Large intestine (tissue), 12 donors: ENCODE measurements at places on chromosomes 3 and 15.

DNA sequence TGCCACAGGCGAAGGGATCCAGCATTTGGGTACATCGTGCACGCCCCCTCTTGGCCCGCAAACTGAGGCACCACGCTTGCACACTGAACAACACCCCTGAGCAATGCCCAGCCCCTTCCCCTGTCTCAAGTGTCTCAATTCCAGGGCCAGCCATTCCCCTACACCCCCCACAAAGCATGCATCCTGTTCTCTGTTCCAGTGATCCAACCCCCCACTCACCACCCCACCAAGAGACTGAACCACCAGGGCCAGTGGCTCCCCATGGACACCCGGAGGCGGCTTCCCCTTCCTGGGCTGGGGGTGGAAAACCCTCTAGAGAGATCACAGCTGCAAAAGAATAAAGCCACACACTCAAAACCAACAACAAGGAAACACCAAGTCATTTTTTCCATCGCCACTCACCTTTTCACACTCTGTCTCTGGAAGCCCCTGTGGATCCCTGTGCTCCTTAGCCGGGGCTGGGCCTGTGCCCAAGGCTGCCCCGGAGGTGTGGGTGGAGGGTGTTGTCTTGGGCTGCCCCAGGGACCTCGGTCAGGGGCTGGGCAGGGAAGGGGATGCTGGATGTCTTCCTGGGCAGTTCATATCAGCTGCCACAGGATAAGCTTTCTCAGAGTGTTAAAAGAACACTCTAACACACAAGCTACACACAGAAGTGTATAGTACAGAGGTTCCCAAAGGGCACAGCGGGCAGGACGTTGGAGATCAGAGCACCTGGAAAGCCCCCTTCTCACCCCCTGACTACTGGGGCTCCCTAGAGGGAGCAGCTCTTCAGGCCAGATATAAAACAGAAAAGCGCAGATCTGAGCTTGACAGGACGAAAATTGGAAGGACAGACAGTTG lies 92.5 kb downstream of the CHSY1 start:
- DNase-seq, result no peak

DNA sequence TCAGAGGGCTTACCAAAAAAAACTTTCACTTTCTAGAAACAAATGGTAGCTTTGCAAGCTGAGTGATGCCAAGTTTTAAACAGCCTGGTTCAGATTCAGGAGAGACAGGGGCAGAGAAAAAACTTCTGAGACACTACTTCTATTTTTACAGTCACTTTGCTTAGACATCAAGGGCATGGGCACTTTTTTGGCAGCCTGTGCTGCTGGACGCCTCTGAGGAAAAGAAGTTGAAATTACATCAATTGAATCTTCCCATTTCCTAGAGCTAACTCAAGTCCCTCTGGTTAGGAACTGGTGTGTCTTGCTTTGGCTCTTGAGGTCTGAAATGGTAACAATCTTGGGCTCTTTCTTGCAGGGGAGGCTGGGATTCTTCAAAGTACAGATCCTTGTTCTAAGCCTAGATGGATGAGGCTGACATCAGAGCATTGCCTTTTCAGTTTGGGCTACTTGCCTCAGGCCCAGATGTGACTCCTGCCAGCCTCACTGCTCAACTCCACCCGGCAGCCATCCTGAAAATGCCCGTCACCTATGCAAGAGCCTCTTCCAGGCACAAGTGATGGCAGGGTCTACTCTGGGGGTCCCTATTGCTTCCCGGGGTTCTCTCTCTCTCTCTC lies 357.5 kb downstream of the FOXP1 start:
- DNase-seq, result no peak

- no peak for DNase-seq
Measured at GRCh38 chr3:56851966-56852884, 50.5 kb upstream of the ARHGEF3 start.

GRCh38 chr15:65841121-65841930 lies 28.0 kb upstream of the RAB11A start:
- no peak for DNase-seq

GRCh38 chr3:147411238-147411814 lies 2.2 kb downstream of the ZIC1 start:
- DNase-seq, result no peak

DNA sequence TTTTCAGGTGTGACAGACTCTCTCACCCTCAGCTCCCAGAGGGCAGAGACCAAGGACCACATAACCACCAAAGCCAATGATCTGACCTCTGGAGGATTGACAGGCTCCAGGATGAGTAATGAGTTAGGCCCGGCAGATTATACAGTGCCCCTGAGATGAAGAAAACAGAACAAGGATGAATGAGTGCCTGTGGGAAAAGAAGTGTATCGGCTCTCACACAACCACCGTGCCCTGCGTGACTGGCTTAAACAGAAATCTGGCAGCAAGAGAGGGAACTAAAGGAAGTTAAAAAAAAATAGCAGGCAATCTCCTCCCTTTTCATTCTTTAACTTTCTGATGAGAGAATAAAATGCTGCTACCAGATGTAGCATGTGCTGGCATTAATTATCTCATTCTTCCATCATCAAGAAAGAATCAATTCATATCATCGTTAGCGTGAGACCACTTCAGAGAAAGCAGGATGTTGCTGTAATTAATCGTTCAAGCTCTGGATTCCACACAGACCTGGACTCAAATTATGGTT lies 227.5 kb upstream of the COL8A1 start:
- DNase-seq, result no peak

GRCh38 chr3:126258670-126259069 lies 78.3 kb upstream of the ALDH1L1 start:
- no peak for DNase-seq
